ENCODE measurements at places on chromosomes 16 and 17.

DNA sequence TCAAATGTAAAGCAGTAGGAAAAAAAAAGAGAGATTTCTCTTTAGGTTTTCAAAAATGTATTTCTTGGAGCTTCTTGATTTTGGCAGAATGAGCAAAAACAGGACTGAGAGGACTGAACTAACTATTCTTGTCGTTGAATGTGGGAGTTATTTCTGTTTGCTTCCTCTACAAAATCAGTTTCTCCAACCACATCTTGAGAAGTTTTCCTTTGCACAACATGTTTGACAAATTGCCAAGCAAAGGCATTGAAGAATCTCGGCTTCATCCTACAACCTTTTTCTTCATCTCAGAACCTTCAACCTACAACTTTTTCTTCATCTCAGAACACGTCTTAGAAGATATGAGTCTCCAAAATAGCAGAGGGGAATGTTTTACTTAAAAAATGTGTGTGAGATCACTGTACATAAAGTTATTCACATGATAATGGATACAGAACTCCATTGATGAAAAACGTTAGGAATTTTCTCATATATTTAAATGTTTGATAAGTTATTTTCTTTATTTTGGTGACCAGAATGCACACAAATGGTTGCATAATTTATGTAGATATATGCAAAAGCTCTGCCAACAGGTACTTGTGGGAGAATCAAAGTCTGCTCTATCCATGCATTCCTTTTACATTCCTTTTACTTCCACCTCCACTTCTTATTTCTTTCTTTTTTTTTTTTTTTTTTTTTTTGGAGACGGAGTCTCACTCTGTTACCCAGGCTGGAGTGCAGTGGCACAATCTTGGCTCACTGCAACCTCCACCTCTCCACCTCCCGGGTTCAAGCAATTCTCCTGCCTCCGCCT is 370.0 kb downstream of the KCNJ2 start:
- no peak for DNase-seq

GRCh38 chr16:75402821-75403475 is 30.4 kb downstream of the CFDP1 start:
- no peak for DNase-seq

GRCh38 chr16:83338941-83339340 is 468.8 kb upstream of the HSBP1 start:
- DNase-seq = no peak

GRCh38 chr17:38984666-38985065 is 17.5 kb upstream of the FBXO47 start:
- no peak for DNase-seq

GRCh38 chr17:76527430-76528111 is 9.9 kb downstream of the CYGB start:
- DNase-seq = no peak

DNA sequence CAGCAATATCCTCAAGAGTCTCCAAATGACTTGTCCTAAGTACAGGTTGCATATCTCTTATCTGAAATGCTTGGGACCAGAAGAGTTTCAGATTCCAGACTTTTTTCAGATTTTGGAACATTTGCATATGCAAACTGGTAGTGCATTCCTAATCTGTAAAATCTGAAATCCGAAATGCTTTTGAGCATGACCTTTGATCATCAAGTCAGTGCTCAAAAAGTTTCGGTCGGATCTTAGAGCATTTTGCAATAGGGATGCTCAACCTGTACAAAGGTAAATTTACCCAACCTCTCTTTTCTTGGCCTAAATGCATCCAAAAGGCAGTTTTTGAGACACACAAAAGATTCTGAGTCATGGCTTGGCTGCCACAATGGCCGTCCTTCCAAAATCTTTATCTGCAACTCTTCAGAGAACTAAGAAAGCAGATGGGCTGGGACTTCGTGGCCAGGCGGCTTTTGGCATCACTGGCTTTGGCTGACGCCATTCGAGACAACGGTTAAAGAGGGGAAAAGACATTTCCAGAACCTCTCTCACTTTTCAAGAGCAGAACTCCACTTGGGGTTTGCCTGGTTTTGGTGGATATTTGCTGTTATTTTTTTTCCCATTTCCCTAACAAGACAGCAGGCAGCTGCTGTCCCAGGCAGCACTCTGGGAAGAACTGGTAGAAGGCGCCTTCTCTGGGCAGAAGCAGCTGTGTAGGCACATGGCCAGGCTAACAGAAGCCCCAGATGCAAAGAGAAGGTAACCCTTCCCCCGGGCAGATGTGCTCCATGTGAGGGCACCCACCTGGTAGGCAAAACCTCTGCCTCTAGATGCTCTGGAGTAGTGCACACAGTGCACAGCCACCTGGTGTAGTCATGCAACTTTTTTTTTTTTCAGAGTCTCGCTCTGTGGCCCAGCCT is 8.9 kb downstream of the CPPED1 start:
- no peak for DNase-seq

DNA sequence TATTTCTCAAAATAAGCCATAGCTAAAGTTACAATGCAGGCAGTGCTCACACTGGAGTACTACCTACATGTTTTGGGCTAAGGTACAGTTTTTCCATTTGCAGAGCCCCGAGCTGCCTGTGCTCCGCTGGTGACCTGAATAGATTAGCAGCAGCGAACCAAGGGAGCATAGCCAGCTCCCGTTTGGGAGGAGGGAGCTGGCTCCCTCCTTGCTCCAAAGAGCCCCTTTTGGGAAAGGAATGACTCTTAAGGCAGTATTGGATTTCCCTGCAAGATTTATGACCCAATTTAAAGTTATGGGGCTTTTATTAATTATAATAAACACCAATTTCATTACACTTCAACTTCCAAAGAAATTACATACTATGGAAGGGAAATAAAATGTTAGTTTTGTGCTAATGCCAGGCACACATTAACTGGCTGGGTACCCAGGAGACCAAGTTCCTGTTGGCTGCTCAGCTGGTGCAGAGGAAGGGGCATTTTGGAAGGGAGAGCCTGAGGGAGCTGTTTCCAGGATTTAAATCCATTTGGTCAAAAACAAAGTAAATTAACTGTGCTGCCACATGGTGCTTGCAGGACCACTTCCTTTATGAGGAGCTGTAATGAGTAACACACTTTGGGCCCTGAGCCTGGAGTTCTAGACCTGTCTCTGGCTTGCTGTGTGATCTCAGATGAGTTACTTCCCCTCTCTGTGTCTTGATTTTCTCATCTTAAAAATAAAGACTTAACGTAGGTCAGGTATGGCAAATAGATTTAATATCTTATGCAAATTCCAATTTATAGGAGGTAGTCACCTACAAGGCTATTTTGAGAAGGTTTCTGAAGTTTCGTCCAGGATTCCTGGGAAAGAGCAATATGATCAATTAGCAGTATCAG is 362.1 kb upstream of the CCL2 start:
- no peak for DNase-seq

Data from stimulated activated CD8-positive, alpha-beta memory T cell treated with anti-CD3 and anti-CD28 coated beads, Interleukin-15, amount 100 ng/mL, for 4 hours (primary cell).